ENCODE measurements at places on chromosomes 3 and 15.

- no peak for DNase-seq
These were observed 13.7 kb downstream of the PDHB start for GRCh38 chr3:58419780-58420507.

GRCh38 chr3:135449046-135449445 is 516.5 kb upstream of the PPP2R3A start:
- DNase-seq, result no peak

GRCh38 chr15:36756707-36757106 is 177.3 kb downstream of the CDIN1 start:
- DNase-seq, result no peak

GRCh38 chr3:178833695-178834094 is 237.9 kb downstream of the ZMAT3 start:
- DNase-seq, result no peak

DNA sequence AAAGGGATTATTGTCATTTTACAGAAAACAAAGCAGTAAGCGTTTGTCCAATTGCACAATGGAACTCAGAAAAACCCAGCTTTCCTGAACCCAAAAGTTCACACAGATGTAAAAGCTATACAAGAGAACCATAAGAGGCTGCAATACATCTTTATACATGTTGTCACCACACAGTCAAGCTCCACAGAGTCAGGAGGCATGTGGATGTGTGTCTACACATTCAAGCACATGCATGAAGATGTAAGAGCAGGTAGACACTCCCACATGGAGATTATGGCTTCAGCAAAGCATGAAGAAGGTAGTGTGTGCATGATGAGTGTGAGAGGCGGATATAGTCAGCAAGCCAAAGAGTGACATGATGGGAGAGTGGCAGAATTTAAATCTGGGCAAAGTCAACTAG is 124.7 kb upstream of the THBS1 start:
- no peak for DNase-seq

- DNase-seq, result no peak
These were observed 1.6 kb downstream of the PTX3 start for GRCh38 chr3:157438194-157438730.

DNA sequence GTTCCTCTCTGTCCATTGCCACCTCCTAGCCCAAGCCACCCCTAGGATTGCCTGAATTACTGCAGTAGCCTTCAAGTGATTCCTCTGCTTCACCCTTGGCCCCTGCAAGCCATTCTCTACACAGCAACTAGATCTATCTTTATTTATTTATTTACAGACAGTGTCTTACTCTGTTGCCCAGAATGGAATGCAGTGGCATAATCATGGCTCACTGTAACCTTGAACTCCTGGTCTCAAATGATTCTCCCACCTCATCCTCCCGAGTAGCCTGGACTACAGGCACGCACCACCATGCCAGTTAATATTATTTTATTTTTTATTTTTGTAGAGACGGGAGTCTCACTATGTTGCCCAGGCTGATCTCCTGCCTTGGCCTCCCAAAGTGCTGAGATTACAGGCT is 1.9 kb upstream of the JAGN1 start:
- DNase-seq, result no peak

- no peak for DNase-seq
These were observed 18.6 kb downstream of the LRRN1 start for GRCh38 chr3:3817865-3818264.

DNA sequence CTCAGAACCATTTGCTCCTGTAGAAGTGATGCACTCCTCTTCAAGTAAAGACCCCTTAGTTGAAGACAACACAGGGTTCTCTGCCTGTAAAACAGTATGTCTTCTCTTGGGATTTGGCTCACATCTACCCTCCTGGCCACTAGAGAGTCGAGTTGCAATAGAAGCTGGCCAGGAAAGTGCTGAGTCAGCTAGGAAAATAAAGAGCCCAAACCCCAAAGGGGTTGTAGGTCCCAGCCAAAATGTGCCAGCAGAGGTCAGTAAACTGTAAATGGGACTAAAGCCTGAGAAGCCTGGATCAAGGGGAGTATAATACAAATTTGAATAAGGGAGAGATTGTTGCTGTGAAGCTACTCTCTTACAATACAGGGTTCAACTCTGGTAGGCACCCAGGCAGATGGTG is 37.2 kb upstream of the THBS1 start:
- DNase-seq, result no peak

GRCh38 chr3:36764704-36765038 is 318 bp upstream of the DCLK3 start:
- no peak for DNase-seq

GRCh38 chr3:29389362-29389761 is 108.5 kb downstream of the RBMS3 start:
- DNase-seq, result no peak

GRCh38 chr3:56763233-56763632 is 38.5 kb downstream of the ARHGEF3 start:
- DNase-seq, result no peak

- DNase-seq, result no peak
These were observed 17.5 kb downstream of the NOX5 start for GRCh38 chr15:69032031-69032430.

DNA sequence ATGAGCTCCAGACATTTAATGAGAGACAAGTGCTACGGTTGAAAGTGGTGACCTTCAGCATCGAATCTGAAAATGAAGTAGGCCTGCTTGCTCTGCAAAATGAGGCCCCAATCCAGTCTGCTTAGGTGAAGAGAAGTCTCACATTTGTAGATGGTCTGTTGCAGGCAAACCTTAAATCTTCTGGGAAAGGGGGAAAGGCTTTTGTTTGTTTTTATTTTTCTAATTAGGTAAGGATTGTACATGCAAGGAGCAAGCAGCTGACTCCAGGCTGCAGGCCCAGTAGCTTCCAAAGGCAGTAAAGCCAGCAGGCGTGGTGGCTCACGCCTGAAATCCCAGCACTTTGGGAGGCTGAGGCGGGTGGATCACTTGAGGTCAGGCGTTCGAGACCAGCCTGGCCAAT is 74.3 kb downstream of the HMG20A start:
- DNase-seq, result no peak

- DNase-seq, result no peak
These were observed 722.6 kb downstream of the ZNF385D start for GRCh38 chr3:21028412-21028811.

GRCh38 chr3:123258811-123259420 is 57.2 kb downstream of the SEC22A start:
- DNase-seq, result no peak

DNA sequence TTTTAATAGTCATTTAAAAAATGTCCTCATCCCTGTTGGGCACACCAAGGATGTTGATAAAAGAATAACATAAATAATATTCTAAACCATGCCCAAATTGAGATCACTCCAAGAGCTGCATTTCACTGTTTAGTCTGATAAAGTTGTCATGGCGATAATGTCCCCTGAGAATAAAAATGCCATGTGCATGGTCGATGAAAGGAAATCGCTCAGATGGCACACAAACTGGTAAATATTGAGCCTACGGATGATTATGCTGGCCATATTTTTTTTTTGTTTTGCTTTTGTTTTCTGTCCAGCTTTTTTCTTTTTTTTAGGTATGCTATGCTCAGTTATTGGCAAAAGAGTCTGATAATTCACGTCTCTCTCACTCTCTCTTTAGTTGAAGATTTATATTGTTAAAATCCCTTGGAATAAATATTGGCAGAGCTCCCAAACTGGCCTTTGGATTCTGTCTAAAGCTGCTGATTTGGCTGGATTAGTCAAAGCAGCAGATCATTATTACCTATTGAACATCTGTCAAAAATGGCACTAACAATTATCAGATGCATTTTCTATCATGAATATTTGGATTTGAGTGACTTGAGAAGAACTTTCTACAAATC is 643.8 kb downstream of the SQOR start:
- no peak for DNase-seq

DNA sequence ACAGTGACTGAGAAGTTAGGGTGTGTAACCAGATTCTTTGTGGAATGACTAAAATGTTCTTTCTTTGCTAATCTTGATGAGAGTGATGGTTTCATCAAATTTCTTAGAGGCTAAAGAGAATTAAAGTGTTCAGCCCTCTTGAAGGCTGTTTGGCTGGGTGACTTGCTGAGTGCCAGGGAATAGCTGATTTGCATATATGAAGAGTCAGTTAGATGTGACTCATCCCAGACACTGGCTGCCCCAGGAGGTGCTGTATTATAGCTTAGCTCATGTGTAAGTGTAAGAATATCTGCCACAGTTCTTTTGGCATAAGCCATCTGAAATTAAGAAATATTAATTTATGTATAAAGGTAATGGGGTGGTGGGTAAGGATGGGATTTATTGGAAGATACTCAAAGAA is 535.1 kb downstream of the NLGN1 start:
- no peak for DNase-seq

DNA sequence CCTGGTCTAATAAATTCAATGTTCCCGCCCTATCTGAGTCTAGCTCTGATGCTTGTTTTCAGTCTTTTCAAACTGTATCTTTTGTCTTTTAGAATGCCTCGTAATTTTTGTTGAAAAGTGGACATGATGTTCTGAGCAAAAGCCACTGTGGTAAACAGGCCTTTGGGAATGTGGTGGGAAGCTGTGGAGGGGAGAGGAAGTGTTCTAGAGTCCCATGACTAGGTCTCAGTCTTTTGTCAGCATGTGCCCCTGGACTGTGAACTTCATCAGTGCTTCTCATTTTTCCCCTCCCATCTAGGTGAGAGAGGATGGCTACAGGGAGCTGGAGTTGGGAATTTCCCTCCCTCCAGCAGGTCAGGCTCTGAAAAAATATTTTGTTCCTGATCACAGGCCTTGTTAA is 33.7 kb downstream of the SUSD5 start:
- no peak for DNase-seq

- no peak for DNase-seq
These were observed 74.7 kb upstream of the SH3GL3 start for GRCh38 chr15:83372434-83372891.

DNA sequence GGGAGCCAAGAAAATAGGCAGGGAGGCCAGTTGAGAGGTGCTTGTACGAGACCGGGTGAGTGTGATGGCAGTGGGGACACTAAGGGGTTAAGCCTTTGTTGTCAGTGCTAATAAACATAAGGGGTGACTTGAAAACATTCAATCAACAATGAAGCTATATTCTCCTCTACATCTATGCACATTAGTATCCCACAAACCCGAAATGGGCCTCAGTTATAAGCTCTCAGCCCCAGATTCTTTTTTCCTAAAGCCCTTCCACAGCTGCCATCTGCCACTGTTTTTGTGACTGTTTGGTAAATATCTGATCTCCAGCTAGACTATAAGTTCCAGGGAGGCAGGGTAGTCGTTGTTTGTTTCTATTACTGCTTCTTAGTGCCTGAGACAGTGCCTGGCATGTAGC is 118.2 kb downstream of the CADPS start:
- DNase-seq, result no peak

GRCh38 chr3:53250881-53251605 is 4.8 kb downstream of the TKT start:
- no peak for DNase-seq

DNA sequence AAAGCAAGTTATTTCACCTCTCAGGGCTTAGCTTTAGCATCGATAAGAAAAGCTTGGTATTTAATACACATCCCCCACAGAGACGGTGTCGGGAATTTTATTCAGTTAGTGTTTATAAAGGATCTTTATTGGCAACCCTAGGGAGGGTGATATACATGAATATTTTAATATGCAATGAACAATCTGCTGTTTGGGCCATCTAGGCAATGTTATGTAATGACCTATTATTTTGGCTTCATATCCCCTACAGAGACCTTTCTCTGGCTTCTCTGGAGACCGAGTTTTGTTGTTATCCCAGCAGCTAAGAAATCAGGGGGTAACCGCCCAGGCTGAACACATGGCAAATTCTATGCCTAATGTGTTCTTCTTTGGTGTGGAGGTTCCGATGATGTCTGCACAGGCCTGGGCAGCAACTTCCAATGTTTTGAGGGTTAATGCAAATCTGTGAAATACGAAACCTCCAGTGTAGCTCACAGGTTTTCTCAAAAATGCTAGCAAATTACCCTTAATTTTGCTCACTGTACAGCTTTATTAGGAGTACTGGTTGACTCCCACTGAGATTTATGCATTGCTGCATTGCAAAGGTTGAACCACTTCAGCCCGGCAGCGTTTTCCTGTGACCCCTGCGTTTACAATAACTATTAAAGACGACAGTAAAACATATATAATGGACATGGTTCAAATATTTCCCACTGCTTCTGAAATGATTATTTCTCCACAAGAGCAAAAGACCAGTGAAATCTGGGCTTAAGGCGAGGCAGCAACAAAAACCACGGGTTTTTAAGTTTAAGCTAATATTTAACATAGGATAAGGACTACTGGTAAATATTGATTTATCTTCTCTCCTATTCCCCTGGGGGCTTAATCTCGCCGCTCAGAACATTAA is 298.3 kb upstream of the NR2E3 start:
- no peak for DNase-seq
